Hematopoietic multipotent progenitor cell (in vitro differentiated cells): ENCODE measurements at places on chromosomes 5 and 9. TPM values are rescaled to one million over a fixed set of nuclear protein-coding genes. Genes with fewer than 3 reads are reported as not detected.

ABITRAM gene
- total RNA-seq, result 4.8 TPM

DNA sequence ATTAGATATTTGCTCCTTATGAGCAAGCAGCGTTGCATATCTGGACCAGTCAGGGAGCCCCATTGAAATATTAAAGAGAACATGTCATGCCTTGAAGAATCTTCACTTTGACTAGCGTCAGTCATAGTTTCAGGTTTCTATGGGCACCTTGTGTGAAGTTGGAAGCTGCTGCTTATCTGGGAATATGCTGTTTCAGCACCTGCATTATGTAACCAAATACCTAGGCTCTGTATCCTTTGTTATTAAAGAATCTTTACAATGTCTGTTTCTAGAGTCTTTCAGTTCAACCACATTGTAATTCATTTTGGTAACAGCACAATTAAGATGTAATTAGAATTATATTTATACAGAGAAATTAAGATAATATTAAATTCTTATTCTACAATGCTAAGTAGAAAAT is 818.8 kb upstream of the TYRP1 start:
- DNase-seq, result no peak

ANKRD55 gene
- under 0.01 TPM for total RNA-seq

GRCh38 chr5:135974021-135974600 is 19.3 kb upstream of the LECT2 start:
- DNase-seq, result no peak

GTF2H2 gene
- 5.4 TPM for total RNA-seq

NDOR1 gene
- total RNA-seq, result 10.2 TPM

GRCh38 chr5:118211606-118212005 is 776.7 kb downstream of the DTWD2 start:
- DNase-seq, result no peak

C5orf52 gene
- total RNA-seq, result not detected

DNA sequence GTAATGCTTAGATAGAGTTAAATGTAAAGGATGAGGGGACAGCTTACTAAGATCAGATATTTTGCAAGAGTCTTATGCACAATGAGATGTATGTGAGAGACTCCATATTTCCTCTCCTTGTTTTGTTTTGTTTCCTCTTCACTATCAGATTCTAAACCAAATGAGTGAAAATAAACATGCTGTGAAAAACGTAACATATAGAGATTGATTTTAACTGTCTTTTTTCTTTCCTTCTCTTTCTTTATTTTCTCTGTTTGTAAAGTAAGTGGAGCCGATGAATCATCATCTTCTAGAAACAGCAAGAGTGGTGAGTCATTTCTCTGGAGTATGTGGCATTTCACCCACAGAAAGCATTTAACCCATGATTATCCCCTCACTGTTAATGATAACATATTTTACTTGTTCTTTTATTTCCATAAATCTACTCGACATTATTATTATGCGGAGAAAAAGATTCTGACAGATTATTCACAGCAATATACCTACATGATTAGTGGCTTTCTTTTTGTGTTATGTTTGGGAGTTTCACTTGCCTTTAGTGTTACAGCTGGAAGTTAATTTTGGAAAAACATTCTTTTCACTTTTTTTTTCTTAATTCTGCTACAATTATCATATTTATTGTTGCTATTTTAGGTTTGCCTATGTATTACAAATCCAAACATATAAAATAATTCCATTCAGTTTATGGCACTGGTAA is 2.1 kb upstream of the ANXA1 start:
- peak; percentile 79 for DNase-seq

DNA sequence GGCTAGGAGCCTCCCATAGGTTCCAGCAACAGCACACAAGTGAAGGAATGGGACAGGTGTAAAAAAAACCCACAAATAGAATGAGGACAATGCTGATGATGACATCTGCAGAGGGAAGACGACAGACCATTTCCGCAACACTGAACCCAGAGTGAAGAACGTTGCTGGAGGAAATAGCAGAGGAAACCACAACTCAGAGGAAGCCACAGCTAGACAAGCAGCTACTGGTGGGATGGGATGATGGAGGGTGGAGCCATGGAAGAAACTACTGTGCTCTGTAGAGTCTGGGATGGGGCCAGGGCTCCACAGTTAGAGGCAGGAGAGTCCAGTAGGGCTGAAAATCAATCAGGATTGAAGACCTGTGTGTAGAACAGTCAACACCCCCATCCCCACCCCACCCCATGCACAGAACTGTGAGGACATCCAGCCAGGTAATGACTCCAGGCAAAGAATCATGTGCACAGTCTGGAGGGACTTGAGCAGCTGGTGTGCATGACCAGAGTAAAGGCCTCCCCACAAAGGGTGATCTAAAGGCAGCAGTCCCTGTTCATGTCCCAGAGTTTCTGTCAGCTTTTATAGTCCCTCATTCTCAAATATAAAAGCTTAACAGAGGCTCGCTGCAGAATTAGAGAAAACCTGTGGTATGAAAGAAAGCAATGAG is 65.2 kb upstream of the SPIN1 start:
- peak; percentile 78 for DNase-seq

- DNase-seq, result no peak
Measured at GRCh38 chr5:157352756-157353340, 86.9 kb downstream of the CYFIP2 start.

- no peak for DNase-seq
Measured at GRCh38 chr5:137888466-137888862, 793 bp upstream of the PKD2L2 start.

POU5F2 gene
- total RNA-seq, result 1.6 TPM
